ENCODE measurements at places on chromosomes 1 and 21. TPM values are rescaled to one million over a fixed set of nuclear protein-coding genes. Genes with fewer than 3 reads are reported as not detected.
A peak's percentile ranks its signal among the peaks of the same experiment; 100 is the strongest.

The NBPF9 gene
- total RNA-seq = 27.3 TPM

DNA sequence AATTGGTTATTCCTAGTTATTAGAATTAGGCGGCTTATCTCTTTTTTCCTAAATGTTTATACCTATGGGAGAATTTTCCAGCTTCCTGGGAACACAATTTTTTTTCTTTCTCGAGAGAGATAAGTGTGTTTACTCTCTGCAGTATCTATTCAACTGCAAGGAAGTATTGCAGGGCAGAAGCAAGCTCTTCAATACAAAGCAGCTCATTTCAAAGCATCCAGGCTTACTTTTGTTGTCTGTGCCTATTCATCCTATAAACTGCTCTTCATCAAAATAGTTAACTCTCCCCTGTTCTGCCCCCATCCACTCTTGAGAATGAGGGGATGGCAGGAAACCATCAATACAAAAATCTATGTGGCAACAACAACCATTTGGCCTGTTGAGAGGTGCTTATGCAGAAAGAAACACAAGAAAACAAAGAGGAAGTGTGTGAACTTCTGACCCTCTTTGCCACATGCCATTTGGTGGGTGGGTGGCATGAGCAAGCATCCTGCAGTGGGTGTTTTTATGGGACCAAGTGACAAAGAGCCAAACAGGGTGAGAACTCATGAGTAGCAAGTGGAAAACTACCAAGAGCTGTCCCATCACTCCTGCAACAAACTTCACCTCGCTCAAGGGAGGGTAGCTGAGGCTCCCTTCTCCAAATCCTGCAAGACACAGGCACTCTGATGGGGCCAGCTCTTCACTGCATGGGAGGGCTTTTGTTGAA lies 50.6 kb upstream of the MRPS6 start:
- H3K4me3 ChIP-seq = no peak overlapping the region
- no peaks in the 10 kb centered on the region for H3K4me1 ChIP-seq
- no peak for DNase-seq
- no peaks in the 10 kb centered on the region for H3K27me3 ChIP-seq

The LCE1F gene
- not detected for total RNA-seq

DNA sequence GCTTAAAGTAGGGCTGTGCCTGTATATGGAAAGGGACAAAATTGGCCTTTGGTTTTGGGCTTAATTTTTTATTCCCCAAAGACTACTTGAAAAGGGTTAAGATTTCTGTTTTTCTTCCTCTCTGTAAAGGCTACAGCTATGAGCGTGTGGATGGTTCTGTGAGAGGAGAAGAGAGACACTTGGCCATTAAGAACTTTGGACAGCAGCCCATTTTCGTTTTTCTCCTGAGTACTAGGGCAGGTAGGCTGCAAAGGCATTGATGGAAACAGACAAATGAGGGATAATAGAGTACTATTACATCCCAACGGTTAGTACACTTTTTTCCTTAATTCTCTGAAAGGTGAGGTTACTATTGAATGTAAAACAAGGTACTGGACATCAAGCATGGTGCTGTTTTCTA lies 29.6 kb downstream of the CHD1L start:
- no peaks in the 10 kb centered on the region for H3K27me3 ChIP-seq
- H3K4me1 ChIP-seq = peaks cover 8% of the 10 kb centered on the region
- H3K27ac ChIP-seq = no peak overlapping the region
- no peak overlapping the region for H3K4me3 ChIP-seq
- peaks cover 24% of the 10 kb centered on the region for H3K36me3 ChIP-seq

GRCh38 chr1:41980827-41981653 lies 62.3 kb upstream of the HIVEP3 start:
- no peaks in the 10 kb centered on the region for H3K36me3 ChIP-seq
- no peak overlapping the region for H3K27ac ChIP-seq
- DNase-seq = no peak
- no peak overlapping the region for H3K4me3 ChIP-seq
- H3K27me3 ChIP-seq = no peaks in the 10 kb centered on the region
- no peaks in the 10 kb centered on the region for H3K4me1 ChIP-seq

GRCh38 chr1:206634365-206635079 lies 814 bp upstream of the DYRK3 start:
- no peaks in the 10 kb centered on the region for H3K36me3 ChIP-seq
- no peak overlapping the region for H3K4me3 ChIP-seq
- H3K27me3 ChIP-seq = no peaks in the 10 kb centered on the region
- peak overlapping the region; percentile 77 for H3K27ac ChIP-seq
- peaks cover 2% of the 10 kb centered on the region for H3K4me1 ChIP-seq

GRCh38 chr1:184669391-184669790 lies 85.3 kb downstream of the EDEM3 start:
- H3K36me3 ChIP-seq = no peaks in the 10 kb centered on the region
- DNase-seq = no peak
- peaks cover 1% of the 10 kb centered on the region for H3K4me1 ChIP-seq

DNA sequence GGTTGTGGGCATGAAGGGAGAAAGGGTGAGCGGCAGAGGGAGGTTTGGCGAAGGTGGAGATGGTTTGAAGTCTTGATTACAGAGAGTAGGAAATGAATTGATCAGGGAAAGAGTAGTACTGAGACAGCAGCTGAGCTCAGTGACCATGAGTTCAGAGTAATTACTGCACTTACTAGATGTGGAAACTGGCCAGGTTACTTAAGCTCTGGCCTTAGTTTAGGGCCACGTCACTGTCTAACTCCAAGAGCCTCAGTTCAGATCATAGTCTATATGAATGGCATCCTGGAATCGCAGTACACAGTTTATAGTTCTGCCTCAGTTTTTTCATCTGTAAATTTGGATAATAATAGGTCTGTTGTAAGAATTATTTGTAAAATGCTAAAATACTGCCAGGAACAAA lies 78.1 kb downstream of the KCTD3 start:
- DNase-seq = no peak
- H3K4me3 ChIP-seq = no peak overlapping the region
- peak overlapping the region; percentile 79 for H3K27ac ChIP-seq
- no peaks in the 10 kb centered on the region for H3K27me3 ChIP-seq

- no peaks in the 10 kb centered on the region for H3K27me3 ChIP-seq
- H3K27ac ChIP-seq = no peak overlapping the region
- H3K4me3 ChIP-seq = no peak overlapping the region
- no peaks in the 10 kb centered on the region for H3K36me3 ChIP-seq
- no peak for DNase-seq
- H3K4me1 ChIP-seq = no peaks in the 10 kb centered on the region
These were observed 39.6 kb downstream of the PKP1 start for GRCh38 chr1:201322653-201323510.

The GPR37L1 gene
- not detected for total RNA-seq

DNA sequence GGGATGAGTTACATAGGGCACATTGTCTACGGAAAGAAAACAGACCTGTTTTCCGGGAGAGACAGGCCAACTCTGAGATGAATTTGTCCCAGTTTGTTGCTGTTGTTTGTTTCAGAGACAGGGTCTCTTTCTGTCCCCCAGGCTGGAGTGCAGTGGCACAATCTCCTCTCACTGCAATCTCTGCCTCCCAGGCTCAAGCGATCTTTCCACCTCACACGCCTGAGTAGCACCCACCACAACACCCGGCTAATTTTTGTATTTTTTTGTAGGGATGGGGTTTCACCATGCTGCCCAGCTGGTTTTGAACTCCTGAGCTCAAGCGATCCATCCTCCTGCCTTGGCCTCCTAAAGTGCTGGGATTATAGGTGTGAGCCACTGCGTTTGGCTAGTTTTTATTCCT lies 125.5 kb upstream of the ERRFI1 start:
- H3K27ac ChIP-seq = no peak overlapping the region
- no peaks in the 10 kb centered on the region for H3K27me3 ChIP-seq
- no peaks in the 10 kb centered on the region for H3K4me1 ChIP-seq
- no peak for DNase-seq

DNA sequence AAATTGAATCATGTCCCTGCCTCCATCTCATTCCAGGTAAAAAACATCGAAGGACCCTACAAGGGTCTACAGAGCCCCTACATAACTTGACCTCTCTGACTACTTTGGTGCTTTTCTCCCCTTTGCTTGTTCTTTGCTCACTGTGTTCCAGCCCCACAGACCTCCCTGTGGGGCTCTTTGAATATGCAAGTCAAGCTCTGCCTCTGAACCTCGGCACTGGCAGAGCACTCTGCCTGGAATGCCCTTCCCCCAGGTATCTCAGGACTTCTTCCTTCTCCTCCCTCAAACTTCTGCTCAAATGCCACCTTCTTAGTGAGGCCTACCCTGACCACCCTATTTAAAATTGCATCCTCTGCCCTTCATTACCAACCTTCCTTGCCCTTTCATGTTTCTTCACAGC lies 87.8 kb upstream of the CD34 start:
- no peaks in the 10 kb centered on the region for H3K27me3 ChIP-seq
- peak; percentile 17 for DNase-seq
- no peak overlapping the region for H3K4me3 ChIP-seq
- H3K4me1 ChIP-seq = peaks cover 3% of the 10 kb centered on the region
- no peak overlapping the region for H3K27ac ChIP-seq
- no peaks in the 10 kb centered on the region for H3K36me3 ChIP-seq

The LEMD1 gene
- total RNA-seq = not detected

- no peaks in the 10 kb centered on the region for H3K36me3 ChIP-seq
- DNase-seq = no peak
- no peak overlapping the region for H3K4me3 ChIP-seq
- peaks cover 5% of the 10 kb centered on the region for H3K4me1 ChIP-seq
- H3K27ac ChIP-seq = no peak overlapping the region
These were observed 4.4 kb downstream of the NME7 start for GRCh38 chr1:169363046-169363730.

The ASCL5 gene
- total RNA-seq = not detected

The RORC gene
- total RNA-seq = 59.2 TPM

DNA sequence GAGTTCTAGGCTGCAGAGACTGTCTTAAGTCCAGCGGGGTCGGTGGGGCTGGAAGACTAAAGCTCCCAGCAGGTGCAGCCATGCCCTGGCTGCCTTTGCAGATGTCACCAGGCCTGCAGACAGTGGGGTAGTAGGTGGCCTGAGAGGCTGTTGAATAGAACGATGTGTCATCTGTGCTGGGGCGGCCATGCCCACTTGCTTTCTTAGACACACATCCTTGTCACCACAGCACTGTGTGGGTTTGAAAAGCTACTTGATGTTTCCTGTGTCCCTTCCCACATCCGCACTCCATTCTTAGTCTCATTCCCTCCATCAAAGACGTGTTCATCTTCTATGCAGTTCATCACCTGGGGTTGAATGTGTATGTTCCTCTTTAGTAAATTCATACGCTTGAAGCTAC lies 184.5 kb upstream of the TMEM51 start:
- no peaks in the 10 kb centered on the region for H3K27me3 ChIP-seq
- no peaks in the 10 kb centered on the region for H3K36me3 ChIP-seq
- H3K4me3 ChIP-seq = no peak overlapping the region
- H3K27ac ChIP-seq = peak overlapping the region; percentile 4

DNA sequence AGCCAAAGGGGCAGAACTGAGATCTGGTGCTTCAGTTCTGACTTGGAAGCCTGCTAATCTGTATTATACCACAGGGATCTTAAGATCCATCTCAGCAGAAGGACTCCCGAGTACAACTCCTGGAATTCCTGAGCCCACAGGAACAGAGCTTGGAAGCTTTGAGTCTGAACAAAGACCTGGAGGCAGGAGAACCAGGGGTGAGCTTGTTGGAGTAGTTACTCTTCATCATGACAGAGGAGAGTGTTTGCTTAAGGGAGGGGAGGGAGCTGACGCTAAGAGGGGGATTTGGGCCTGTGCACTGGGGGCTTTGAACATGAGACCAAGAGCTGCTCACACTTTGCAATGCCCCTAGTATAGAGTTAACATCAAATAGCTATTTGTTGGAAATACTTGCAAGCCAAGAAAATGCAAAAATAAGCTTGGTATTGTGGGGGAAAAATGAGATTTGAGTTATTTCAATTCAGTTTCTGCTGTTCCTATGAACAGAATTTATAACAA lies 41.1 kb upstream of the TRABD2B start:
- H3K27ac ChIP-seq = no peak overlapping the region
- no peak for DNase-seq
- H3K36me3 ChIP-seq = no peaks in the 10 kb centered on the region
- no peaks in the 10 kb centered on the region for H3K27me3 ChIP-seq
- H3K4me1 ChIP-seq = no peaks in the 10 kb centered on the region

The HCN3 gene
- total RNA-seq = 0.84 TPM

- no peaks in the 10 kb centered on the region for H3K27me3 ChIP-seq
- no peak for DNase-seq
- no peak overlapping the region for H3K4me3 ChIP-seq
- no peak overlapping the region for H3K27ac ChIP-seq
- no peaks in the 10 kb centered on the region for H3K4me1 ChIP-seq
These were observed 32.6 kb downstream of the GLIS1 start for GRCh38 chr1:53706356-53706755.

DNA sequence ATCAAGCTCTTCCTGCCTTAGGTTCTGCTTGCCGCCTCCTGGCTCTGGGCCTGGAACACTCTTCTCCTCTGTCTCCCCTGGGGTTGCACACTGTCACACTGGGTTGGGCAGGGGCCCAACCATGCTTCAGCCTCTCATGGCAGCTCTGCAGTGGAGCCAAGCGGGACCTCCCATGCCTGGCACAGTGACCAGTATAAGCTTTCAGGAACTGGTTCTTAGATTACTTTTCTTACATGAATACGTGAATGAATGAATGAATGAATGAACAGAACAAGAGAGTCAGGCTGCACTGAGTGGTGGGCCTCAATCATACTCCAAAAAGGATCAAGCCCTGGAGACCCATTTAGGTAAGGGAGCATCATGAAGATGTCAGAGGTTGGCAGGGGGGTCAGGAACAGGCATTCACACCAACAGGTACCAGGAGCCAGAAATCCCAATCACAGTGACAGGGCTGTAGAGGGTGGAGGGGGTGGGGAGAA lies 30.8 kb upstream of the TMEM125 start:
- peak; percentile 25 for DNase-seq
- H3K27me3 ChIP-seq = no peaks in the 10 kb centered on the region
- no peaks in the 10 kb centered on the region for H3K36me3 ChIP-seq

DNA sequence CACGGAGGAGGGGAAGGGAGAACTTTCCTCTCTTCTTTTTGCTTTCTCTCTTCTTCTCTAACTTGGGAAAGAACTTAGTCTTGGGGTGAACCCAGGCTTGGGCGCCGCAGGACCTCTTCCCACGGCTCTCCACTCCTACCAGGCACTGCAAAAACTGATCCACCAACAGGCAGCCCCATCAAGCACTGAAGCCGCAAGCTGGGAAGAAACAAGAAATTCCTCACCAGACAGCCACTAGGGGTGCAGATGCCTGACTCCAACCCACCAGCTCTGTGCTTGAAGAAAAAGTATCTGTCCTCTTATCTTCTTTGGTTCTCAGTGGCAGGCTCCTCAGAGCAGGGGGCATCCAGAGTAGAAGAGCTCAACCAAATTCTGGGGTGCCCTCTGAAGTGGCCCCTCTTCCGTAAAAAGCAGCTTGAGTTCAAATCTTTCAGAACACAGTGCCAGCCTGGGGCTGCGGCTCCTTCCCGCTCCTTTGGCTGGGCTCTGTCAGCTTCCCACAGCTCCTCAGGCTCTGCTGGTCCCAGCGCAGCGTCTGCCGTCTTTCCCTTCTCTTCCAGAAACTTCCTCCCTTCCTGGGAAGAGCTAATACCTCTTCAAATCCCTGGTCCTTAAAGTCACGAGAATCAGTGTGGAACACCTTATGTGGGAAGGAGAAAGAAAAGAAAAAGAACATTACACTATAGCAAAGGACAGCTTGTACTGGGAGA lies 2.4 kb downstream of the SLC41A1 start:
- H3K27me3 ChIP-seq = no peaks in the 10 kb centered on the region
- no peaks in the 10 kb centered on the region for H3K36me3 ChIP-seq
- no peak overlapping the region for H3K27ac ChIP-seq
- DNase-seq = no peak

Data from liver (tissue), 10 donors.